Renal pelvis (tissue), 12 donors: ENCODE measurements at places on chromosomes 12 and 14. TPM values are rescaled to one million over a fixed set of nuclear protein-coding genes. Genes with fewer than 3 reads are reported as not detected.

ST8SIA1 gene
- polyA plus RNA-seq: 7.0 TPM

PRPH gene
- polyA plus RNA-seq: 0.56 TPM

SERPINA12 gene
- 0.65 TPM for polyA plus RNA-seq

GZMH gene
- not detected for polyA plus RNA-seq

B3GNT4 gene
- polyA plus RNA-seq: 4.2 TPM

CNTN1 gene
- polyA plus RNA-seq: 31.4 TPM

POTEM gene
- polyA plus RNA-seq: not detected

RACGAP1 gene
- polyA plus RNA-seq: 49.0 TPM

KIF5A gene
- polyA plus RNA-seq: 0.65 TPM

MIP gene
- not detected for polyA plus RNA-seq

WNT1 gene
- polyA plus RNA-seq: not detected

ESRRB gene
- polyA plus RNA-seq: 7.8 TPM

BBOF1 gene
- polyA plus RNA-seq: 21.4 TPM

SIX6 gene
- not detected for polyA plus RNA-seq

SYCP3 gene
- 0.97 TPM for polyA plus RNA-seq

TMEM229B gene
- polyA plus RNA-seq: 2.9 TPM

CBLN3 gene
- 2.4 TPM for polyA plus RNA-seq

SOAT2 gene
- 2.4 TPM for polyA plus RNA-seq

CEBPE gene
- polyA plus RNA-seq: 0.15 TPM

DNAJC22 gene
- 16.1 TPM for polyA plus RNA-seq

VWF gene
- polyA plus RNA-seq: 9.4 TPM

SLC39A5 gene
- polyA plus RNA-seq: 87.0 TPM

CYP27B1 gene
- 1.6 TPM for polyA plus RNA-seq

NEMF gene
- polyA plus RNA-seq: 92.8 TPM

PRKD1 gene
- 27.4 TPM for polyA plus RNA-seq

TAS2R31 gene
- polyA plus RNA-seq: 0.88 TPM

AICDA gene
- polyA plus RNA-seq: 0.71 TPM

TEAD4 gene
- polyA plus RNA-seq: 22.9 TPM

A2M gene
- polyA plus RNA-seq: 194 TPM

TMEM233 gene
- polyA plus RNA-seq: 2.0 TPM

BIN2 gene
- 2.6 TPM for polyA plus RNA-seq

DLK1 gene
- polyA plus RNA-seq: 15.2 TPM

RFX4 gene
- polyA plus RNA-seq: 0.17 TPM

ENO2 gene
- 17.2 TPM for polyA plus RNA-seq

VDR gene
- polyA plus RNA-seq: 3.0 TPM

LDHB gene
- polyA plus RNA-seq: 1,589 TPM

SMOC1 gene
- polyA plus RNA-seq: 2.2 TPM

TAS2R43 gene
- polyA plus RNA-seq: 0.30 TPM

FAM222A gene
- 7.8 TPM for polyA plus RNA-seq

CCER1 gene
- not detected for polyA plus RNA-seq
